COLO829 (cell line): ENCODE measurements at places on chromosomes 16 and 17.

DNA sequence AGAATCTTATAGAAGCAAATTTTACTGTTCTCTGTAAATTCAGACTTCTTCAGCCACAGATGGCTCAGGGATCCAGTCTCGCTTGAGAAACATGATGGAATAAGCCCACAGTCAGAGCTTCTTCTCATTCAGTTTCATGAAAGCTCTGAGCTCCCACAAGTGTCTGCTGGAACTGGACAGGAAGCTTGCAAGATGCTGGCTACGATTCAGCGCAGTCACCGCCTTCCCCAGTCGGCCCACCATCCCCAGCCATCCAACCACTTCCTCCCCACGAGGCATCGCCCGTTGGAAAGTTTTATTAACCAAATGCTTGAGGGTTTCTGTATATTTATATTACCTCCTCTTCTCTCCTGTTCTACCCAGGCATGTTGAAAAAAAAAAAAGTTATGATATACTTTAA lies 171.7 kb downstream of the ZFHX3 start:
- DNase-seq = no peak

DNA sequence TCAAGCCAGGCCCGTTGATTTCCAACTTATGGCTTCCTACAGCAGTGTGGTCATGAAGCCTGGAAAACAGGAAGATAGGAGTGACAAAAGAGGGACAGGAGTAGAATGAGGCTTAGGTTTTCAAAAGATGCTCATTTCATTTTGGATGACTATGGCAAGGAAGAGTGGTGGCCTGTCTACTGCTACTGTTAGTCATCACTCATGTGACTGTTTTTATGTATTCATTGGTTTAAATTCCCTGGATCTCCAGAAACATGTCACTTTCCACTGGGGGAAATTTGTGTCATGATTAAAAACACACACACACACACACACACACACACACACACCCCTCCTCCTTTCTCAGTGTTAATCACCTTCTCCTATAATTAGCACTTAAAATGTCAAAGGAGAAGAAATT lies 1.1 kb upstream of the CYLD start:
- DNase-seq = no peak

- no peak for DNase-seq
Measured at GRCh38 chr17:63993368-63993985, 4.7 kb upstream of the PRR29 start.

DNA sequence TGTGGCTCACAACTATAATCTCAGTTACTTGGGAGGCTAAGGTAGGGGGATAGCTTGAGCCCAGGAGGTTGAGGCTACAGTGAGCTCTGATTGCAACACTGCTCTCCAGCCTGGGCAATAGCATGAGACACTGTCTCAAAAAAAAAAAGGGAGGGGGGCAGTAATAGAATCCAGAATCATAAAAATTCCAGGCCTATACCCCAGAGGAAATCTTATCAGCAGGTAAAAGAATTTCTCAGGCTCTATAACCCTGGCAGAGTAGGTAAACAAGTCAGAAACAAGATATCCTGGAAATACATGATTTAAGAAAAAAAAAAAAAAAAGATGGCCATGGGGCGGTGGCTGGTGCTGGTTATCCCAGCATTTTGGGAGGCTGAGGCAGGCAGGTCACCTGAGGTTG lies 12.9 kb downstream of the SPAG9 start:
- DNase-seq = no peak

DNA sequence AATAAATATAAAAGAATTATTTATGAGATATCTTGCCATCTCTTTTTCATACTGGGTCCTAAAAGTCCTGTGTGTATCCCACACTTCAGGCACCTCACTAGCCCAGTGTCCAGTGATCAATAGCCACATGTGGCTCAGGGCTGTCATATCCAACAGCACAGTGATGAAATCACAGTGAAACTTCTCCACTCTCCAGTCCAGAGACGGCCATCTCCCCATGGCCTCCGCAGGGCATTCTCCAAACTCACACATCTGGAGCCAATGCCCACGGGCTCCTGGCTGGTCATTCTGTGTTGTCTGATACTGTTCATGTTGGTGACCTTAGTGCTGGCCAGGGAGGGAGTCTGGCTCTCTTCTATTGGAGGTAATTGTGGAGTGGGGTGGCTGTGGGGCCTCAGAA lies 125.2 kb upstream of the SDK2 start:
- no peak for DNase-seq

GRCh38 chr16:82400046-82400445 lies 226.7 kb upstream of the CDH13 start:
- no peak for DNase-seq

DNA sequence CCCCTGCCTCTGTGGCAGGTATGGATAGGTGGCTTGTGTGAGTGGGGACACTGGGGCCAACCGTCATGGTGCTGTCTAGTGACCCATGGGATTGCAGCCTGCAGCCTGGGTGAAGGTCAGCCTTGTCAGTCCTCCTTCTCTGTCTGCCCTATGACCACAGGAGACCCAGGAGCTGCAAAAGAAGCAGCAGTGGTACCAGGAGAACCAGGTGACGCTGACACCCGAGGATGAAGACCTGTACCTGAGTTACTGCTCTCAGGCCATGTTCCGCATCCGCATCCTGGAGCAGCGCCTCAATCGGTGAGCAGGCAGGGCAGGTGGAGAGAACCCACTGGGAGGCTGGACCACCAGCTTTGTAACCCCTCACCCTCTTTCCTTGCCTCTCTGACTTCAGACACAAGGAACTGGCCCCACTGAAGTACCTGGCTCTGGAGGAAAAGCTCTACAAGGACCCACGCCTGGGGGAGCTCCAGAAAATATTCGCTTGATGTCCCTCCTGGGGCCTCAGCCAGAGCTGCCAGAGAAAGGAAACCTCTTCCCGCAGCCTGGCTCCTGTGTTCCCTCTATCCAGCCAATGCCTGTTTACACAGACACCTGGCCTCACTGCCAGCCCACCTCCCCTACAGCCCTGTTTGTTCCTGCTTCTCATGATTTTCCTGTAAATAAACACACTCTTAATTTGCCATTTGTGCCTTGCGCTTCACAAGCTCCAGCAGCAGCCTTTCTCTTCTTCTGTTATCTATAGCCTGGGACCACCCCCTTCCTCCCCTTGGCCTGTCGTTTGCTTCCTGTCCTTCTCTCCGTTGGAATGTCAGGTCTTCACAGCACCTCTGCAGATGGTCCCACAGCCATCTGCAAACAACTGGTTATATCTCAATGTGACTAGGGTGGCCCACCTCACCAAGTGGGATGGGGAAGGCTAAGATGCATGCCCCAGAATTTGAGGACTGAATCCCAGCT lies 4.5 kb upstream of the KATNB1 start:
- DNase-seq = no peak
